Psoas muscle (tissue), 8 donors: ENCODE measurements at places on chromosomes 16 and 17.
A peak's percentile ranks its signal among the peaks of the same experiment; 100 is the strongest.

DNA sequence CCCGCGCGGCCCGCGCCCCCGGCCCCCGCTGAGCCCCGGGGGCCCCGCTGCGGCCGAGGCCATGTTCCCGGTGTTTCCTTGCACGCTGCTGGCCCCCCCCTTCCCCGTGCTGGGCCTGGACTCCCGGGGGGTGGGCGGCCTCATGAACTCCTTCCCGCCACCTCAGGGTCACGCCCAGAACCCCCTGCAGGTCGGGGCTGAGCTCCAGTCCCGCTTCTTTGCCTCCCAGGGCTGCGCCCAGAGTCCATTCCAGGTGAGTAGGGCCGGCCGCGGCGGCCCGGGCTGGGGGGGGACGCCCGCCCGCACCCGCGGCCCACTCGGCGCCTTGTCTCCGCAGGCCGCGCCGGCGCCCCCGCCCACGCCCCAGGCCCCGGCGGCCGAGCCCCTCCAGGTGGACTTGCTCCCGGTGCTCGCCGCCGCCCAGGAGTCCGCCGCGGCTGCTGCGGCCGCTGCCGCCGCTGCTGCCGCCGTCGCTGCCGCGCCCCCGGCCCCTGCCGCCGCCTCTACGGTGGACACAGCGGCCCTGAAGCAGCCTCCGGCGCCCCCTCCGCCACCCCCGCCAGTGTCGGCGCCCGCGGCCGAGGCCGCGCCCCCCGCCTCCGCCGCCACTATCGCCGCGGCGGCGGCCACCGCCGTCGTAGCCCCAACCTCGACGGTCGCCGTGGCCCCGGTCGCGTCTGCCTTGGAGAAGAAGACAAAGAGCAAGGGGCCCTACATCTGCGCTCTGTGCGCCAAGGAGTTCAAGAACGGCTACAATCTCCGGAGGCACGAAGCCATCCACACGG lies 504 bp downstream of the MAZ start:
- peak; percentile 67 for DNase-seq

GRCh38 chr17:5800131-5800530 lies 215.8 kb upstream of the NLRP1 start:
- no peak for DNase-seq

GRCh38 chr17:80277751-80278671 lies 17.4 kb downstream of the RNF213 start:
- peak; percentile 72 for DNase-seq

- no peak for DNase-seq
These were observed 49.7 kb downstream of the TOX3 start for GRCh38 chr16:52497067-52497816.

DNA sequence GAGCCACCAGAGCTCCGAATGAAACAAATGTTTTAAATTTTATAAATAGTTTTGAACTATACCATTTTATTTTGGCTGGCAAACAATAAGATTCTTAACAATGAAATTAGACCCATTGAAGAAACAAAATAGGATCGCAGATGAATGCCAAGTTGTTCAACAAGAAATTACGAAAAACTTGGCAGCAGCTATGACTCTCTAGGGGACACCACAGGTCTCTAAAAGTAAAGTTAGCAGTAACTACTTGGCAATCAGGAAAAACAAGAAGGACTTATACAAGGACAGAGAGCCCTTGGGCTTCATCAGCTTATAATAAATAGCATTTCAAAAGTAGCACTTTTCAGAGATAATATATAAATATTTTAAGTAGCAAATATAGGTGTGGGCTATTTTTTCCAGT lies 603.8 kb upstream of the PSMD7 start:
- no peak for DNase-seq

- DNase-seq, result no peak
These were observed 588.7 kb downstream of the CDH13 start for GRCh38 chr16:83215406-83216001.

DNA sequence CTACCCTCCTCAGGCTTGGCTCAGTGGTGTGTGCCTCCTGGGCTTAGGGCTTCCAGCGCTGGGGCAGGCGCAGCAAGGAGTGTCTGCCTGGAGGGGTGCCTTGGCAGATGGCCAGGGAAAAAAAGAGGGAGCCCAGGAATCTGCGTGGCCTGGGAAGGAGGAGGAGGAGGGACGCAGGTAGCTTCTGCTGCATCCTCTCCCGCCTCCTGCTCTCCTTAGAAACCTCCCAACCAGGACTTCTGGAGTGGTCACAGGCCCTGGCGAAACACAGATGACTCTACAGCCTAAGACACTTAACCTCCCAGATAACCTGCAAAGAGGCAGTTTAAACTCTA lies 7.3 kb upstream of the BCAR1 start:
- no peak for DNase-seq

DNA sequence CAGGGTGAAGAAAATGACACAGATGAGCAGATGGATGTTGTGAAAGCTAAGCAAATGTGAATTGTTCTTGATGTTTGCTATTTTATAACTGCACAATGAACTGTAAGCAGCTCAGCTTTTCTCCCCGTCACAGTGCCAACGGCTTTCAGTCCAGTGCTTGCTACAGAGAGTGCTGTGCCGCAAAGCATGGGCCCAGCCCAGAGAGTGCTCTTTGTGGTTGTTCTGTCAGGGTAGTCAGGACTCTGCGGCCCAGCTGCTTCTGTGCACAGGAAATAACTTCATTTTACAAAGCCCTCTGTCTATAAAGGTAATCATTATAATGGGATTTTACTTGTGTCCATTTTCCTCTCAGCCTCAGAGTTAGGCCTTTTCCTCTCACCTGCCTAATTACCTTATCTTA lies 39.1 kb downstream of the CDRT15 start:
- no peak for DNase-seq
